ENCODE measurements at places on chromosomes 5 and 9.

DNA sequence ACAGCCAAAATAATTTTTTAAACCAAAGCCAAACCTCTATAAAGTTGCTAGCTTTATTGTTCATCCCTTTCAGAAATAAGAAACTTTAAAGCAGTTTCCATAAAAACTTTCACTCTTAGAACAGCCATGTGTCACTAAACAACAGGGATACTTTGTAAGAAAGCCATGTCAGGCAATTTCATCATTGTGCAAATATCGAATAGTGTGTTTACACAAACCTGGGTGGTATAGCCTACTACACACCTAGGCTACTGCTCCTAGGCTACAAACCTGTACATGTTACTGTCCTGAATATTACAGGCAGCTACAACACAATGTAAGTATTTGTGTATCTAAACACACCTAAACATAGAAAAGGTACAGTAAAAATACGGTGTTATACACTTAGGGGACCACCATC is 59.9 kb downstream of the TLE1 start:
- no peak for DNase-seq

DNA sequence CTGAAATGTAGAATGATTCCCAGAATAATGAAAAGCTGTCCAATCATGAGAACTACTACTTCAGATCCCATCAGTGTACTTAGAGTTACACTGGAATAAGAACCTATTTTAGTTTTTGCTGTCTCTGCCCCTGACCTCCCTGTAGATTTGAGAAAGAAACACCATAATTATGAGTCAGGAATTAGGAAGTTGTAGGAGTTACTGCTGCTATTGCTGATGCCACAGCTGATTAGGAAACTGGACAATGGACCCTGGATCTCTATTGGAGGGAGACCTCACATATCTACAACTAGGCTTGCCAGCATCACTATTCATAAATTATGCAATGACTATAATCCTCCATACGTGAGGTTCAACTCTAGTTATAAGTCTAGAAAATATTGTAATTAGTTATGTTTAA is 48.8 kb upstream of the EDIL3 start:
- no peak for DNase-seq

GRCh38 chr5:100746730-100747129 is 156.4 kb downstream of the ST8SIA4 start:
- DNase-seq = no peak

DNA sequence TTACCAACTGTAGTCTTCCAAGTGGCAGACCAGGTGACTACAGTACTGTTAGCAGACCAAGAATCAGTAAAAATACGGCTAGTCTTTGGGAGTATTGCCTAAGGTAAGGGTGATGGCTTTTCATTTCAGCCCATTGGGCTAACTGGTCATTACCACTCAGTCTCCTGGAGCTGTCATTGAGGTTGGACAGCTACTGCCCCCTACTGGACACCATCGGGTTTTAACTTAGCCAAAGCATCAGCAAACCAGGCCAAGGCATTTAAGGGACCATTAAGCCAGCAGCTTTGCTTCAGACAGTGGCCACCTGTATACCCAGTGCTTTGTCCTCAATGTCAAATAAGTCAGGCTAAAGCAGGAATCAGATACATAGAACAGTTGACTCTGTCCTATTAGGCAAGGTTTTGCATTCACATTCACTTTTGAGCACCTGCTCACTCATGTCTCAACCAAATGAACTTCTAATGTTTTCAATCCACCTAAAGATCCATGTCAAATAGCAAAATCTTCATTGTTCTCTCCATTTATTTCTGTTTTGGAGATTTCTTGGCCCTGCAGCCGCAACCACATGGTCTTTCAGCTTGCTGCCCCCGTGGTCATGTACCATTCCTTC is 117.2 kb downstream of the INVS start:
- no peak for DNase-seq

DNA sequence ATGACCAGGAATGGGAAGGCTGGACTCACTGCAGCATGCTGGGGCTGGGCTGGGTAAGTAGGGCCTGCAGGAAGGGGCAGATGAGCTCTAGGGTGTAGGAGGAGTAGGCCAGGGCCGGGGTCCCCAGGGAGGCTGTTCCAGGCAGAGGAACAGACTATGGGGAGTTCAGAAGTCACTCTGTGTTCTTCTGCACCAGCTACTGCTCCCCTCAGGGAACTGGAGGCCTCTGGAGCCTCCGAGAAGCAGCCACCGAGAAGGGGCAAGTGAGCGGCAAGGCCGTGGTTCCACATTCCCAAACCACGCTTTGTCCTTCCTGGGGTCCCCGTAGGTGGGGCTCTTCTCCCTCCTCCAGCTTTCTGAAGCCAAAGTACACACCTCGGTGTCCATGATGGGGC is 8.4 kb upstream of the SLC2A6 start:
- DNase-seq = no peak

Data from esophagus squamous epithelium (tissue), 5 donors.